OCI-LY7 (cell line): ENCODE measurements at places on chromosomes 11 and 22.
A peak's percentile ranks its signal among the peaks of the same experiment; 100 is the strongest.

DNA sequence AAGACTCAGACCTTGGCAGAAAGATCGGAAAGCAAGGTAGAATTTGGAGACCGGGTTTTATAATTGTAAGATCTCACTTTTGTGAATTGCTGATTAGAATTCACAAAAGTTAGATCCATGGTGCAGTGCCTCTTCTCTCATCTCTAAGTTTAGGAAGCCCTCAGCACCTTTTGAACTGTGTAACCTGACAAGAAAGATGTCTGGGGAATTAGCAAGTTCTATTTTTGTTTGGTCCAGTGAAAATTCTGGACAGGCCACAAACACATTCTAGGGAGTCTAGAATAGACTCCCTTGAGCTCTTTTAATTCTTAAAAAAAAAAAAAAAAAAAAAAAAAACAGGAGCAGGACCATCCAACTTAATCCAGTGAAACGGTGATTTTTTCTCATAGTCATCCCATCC, 66.1 kb downstream of the CECR2 start:
- no peak for DNase-seq

DNA sequence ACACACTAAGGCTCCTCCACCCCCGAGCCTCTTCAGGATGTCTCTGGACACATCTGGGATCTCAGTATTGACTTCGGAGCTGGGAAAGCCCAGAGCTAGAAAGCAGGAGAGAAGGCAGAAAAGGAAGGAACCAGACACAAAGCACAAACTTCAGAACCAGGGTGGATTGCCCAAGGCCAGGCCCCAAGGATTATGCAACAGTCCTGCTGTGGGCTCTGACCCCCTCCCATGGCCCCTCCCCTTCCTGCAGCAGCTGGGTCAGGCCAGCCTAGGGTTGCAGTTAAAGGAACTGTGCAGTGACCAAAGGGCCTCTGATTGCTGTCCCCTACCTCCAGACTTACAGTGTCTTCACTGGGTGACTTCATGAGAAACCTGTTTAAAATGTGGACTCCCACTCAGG, 5.3 kb downstream of the KCNE3 start:
- no peak for DNase-seq

- DNase-seq, result no peak
These were observed 25.2 kb downstream of the GRAP2 start for GRCh38 chr22:39925909-39926679.

DNA sequence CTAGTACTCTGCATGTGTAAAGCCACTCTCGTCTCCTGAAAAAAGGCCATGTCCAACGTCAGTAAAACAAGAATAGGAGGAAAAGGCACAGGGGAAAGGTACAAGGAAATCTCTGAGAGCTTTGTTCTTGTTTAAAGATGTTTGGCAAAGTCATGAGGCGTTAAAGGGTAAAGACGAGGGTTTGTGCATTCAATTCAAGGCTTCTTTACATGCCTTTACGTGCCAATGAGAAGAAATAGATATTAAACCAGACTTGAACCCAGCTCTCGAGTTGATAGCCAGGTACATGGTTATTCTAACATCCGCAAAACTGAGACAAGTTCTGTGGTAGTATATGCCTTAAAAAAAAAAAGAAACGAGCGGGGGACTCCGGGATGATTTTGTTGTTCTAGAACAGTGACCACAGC, 704 bp upstream of the CFL1 start:
- peak; percentile 30 for DNase-seq

DNA sequence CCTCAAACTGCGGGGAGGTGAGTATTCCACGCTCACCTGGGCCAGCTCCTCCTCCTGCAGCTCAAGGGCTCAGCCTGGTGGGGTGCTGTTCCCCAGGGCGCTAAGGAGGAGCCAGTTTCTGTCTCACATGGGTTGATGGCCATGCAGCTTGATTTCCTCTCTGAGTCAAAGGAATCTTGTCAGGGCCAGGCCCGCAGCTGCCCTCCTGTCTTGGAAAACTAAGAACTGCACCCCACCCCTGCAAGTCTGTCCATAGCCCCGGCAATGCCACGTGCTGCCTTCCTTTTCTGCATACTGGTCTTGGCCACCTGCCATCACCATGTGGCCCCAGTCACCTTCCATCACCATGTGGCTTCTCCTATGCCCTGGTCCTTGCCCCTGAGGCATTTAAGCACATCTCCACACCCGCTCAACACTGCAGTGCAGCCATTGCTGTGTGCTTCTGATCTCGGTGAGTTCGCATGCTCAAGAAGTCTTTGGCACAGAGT, 35.2 kb upstream of the CLDN5 start:
- DNase-seq, result no peak

DNA sequence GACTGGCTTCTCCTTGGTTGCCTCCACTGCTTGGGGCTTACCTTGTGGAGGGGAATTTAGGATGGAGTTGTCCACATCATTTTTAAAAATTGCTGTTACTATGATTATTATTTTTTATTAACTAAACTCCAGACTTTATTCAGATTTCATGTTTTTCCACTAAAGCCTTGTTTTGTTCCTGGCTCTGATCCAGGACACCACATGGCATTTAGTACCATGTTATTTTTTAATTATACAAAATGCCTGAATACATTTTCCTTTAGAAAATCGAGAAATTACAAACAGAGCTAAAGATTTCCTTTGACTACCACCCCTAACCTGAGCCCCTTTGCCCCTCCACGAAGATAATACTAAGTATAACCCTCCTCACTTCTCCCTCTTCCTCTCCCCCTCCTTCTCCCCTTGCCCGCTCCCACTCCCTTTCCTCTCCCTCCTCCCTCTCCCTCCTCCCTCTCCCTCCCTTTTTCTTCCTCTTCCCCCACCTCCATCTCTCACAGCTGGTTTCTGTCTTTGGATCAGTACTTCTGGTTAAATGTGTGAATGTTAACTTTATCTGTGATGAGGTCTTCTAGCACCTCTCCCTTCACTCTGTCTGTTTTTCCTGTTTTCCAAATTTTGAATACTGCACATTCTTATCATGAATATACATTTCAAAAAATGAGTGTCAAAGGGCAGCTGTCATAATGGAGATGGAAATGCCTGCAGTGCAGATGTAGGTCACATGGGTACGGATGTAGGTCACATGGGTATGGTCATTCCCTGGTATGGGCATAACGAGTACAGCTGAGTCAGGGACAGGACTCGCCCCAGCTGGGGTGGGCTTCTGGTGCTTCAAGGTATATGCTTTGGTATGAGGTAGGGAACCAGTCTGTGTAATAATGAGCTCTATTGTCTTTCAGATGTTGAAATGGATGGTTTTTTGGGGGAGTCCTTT, 54.4 kb upstream of the OR4B1 start:
- no peak for DNase-seq

- peak; percentile 80 for DNase-seq
These were observed 2.5 kb upstream of the TPST2 start for GRCh38 chr22:26592421-26592891.

- no peak for DNase-seq
These were observed 62.2 kb downstream of the MYEOV start for GRCh38 chr11:69355959-69356702.

- DNase-seq, result no peak
These were observed 85.9 kb downstream of the WNT7B start for GRCh38 chr22:45891021-45891421.

DNA sequence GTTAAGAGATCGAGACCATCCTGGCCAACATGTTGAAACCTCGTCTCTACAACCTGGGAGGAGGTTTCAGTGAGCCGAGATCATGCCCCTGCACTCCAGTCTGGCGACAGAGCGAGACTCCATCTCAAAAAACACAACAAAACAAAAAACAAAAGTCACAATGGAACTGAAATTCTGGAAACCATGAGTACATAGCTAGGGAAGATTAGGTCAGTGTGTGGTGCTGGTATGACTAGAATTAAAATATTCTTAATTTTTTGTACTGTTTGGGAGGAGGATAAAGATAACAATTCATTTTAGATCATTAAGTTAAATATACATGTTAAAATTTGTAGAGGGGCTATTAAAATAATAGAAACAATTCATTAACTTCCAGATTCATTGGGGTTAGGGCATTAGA, 344.4 kb downstream of the TBC1D22A start:
- DNase-seq, result no peak

DNA sequence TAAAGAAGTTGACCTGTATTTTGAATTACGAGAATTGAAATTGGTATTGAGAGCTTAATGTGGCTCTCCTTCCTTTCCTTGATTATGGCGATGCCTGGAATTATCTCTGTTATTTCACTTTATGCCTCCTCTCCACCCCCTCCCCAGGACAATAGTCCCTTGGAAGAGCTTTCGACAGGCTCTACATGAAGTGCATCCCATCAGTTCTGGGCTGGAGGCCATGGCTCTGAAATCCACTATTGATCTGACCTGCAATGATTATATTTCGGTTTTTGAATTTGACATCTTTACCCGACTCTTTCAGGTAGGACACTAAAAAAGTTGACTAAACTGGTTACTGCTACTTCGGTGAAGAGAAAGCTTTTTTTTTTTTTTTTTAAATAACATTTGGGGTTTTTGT, 43.2 kb downstream of the MCAM start:
- no peak for DNase-seq

DNA sequence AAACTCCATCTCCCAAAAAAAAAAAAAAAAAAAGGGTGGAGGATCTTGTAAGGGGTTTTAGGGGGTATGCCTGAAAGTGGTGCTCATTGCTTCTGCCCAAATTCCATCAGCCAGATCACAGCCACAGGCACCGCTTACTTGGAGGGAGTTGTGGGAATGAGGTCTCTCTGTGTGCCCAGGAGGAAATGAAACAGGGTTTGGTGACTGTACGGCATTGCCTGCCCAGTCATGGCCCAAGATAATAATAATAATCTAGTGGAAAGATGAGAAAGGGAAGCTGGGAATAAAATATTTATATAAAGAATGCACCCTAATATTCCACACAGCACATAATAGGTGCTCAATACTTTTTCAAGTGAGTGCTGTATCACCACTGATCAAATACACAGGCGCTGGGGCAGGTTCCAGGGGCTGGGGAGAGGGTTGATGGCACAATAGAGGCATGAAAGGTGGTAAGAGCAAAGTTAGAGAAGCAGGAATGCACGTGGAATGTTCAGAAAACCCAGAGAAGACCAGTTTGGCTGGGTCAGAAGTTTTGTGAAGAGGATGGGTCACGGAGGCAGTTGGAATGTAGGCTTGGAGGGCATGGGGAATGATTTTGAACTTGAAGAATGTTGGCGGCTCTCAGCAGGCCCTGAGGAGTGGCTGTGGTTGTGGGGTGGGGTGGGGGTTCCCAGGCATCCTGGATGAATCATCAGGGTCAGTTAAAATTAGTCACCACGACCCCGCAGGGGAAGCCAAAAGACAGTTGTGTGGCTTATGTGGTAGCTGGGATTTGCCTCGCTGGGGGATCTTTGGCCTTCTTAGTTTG, 12.5 kb upstream of the MB start:
- peak; percentile 34 for DNase-seq

DNA sequence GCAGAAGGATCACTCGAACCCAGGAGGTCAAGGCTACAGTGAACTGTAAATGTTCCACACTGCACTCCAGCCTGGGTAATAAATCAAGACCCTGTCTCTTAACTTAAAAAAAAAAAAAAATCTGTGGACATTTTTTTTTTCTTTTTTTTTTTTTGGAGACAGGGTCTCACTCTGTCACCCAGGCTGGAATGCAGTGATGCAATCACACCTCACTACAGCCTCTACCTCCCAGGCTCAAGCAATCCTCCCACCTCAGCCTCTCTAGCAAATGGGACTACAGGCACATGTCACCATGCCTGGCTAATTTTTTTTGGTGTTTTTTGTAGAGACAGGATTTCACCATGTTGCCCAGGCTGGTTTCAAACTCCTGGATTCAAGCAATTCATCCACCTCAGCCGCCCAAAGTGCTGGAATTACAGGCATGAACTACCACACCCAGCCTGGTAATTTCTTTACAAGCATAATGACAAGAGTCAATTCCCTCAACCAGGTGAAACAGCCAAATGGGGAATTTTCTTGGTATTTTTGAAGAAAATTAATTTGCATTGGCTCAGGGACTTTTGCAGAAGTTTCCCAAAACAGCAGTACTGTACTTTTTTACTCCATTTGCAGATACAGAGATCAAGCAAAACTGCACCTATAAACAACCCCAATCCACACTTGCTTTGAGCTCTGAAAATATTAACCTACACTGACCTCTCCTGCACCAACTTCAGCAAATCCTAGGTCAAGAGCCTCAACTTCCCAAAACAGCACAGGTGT, 44.0 kb downstream of the MRTFA start:
- DNase-seq, result peak; percentile 17

GRCh38 chr22:49206281-49206680, 621.4 kb downstream of the BRD1 start:
- no peak for DNase-seq

GRCh38 chr11:58316142-58316541, 42.7 kb downstream of the OR5B17 start:
- DNase-seq, result no peak

GRCh38 chr22:29060931-29061330, 700 bp downstream of the C22orf31 start:
- no peak for DNase-seq

DNA sequence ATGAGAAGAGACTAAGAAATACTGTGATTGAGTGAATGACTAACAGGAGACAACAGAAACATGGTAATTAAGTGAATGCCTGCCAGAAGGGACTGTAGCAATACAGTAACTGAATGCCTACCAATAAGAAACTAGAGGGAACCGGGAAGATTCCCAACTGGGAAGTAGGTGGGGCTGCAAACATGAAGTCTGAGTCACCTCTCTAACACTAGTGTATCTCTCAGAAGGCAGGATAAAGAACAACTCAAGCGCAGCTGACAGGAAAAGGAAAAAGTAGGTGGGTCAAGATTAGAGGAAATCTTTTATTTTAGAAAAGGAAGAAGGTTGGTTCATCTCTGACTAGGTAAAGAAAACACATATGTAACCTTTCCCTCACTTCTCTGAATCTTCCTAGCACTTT, 14.0 kb downstream of the C11orf42 start:
- no peak for DNase-seq

DNA sequence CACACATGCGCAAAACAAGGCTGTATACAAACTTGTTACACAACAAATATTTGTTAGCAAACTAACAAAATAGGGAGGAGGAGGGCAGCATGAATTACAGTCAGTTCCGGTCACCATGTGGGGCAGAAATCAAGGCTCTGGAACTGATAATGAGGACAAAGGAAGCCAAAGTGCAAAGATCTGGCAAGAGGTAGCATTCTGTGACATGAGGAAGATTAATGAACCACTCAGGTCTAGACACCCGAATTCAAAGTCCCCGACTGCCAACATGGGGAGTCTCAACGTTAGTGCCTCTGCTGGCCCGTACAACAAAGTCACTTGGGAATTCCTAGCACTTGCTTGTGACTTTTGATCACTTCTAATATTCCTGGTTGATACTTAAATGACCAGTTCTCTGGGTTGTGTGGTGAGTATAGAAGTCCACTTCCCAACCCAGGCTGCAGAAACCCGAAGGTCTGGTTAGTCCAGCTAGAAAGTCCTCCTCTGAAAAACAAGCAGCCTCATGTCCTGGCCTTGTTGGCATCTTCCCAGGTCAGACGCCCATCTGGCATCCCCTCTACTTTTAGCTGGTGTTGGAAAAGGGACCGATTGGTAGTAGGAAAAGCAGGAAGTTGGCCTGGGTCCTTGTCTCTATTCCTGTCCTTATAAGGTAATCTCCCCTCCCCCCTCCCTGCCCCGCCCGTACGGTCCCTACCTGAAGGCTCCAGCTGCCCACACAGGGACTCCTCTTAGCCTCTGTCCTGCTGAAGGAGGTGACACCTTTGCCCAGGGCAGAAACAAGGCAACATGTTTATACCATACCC, 1.6 kb downstream of the SUN2 start:
- DNase-seq, result no peak

GRCh38 chr11:126809514-126810289, 190.9 kb downstream of the KIRREL3 start:
- no peak for DNase-seq

- DNase-seq, result peak; percentile 48
These were observed 141.4 kb downstream of the NTM start for GRCh38 chr11:131511794-131512193.

GRCh38 chr11:103322821-103323220, 213.6 kb downstream of the DYNC2H1 start:
- DNase-seq, result no peak
